Neural crest cell (in vitro differentiated cells): ENCODE measurements at places on chromosomes 1 and 21.

GRCh38 chr1:1181129-1181937, 7.7 kb downstream of the TTLL10 start:
- DNase-seq = no peak

- DNase-seq = no peak
These were observed 3.4 kb upstream of the KIFAP3 start for GRCh38 chr1:170077926-170078325.

DNA sequence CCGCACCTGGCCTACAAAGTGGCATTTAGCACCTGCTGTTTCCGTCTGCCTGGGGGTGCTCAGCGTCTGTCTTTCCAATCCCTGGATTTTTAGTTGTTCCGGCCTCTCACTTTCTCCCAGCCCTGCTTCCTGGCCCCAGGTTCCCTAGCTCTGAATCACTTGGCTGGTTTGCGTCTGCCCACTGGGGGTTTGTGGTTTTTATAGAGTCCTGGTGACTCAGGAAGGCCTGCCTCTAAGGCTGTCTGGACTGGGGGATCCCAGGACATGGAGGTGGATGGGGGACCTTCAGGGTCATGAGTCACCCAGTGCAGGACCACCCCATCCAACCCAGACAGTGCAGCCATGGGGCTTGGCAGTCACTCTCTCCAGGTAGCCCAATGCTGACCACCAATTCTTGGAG, 53.5 kb downstream of the MRPL37 start:
- DNase-seq = no peak

GRCh38 chr1:99820546-99820945, 29.6 kb upstream of the AGL start:
- no peak for DNase-seq

- DNase-seq = no peak
These were observed 153.4 kb downstream of the NRIP1 start for GRCh38 chr21:14911351-14911750.

- DNase-seq = no peak
These were observed 11.2 kb upstream of the ADAMTSL4 start for GRCh38 chr1:150537732-150538684.

- no peak for DNase-seq
These were observed 39.9 kb downstream of the PEX14 start for GRCh38 chr1:10514490-10515235.

GRCh38 chr1:116324411-116324810, 48.6 kb upstream of the ATP1A1 start:
- no peak for DNase-seq

- DNase-seq = no peak
These were observed 397.9 kb upstream of the TMPRSS15 start for GRCh38 chr21:18801468-18801867.

DNA sequence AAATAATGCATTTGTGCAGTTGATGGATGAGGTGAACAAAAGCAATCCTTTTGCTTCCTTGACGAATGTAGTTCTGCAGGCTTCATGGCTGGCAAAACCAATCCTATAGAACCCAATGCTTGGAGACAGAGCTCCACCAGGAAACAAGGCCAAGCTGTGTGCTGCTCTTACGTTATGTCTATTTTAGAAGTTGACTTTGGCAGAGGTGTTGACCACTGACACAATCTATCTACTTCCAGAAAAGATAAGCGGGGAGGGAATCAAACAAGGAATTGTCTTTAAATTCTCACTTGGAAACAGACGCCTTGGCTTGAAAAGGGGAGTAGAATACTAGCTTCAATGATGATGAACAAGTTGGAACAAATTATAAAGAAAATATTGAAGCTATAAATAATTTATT, 211.2 kb downstream of the SETD4 start:
- DNase-seq = no peak

DNA sequence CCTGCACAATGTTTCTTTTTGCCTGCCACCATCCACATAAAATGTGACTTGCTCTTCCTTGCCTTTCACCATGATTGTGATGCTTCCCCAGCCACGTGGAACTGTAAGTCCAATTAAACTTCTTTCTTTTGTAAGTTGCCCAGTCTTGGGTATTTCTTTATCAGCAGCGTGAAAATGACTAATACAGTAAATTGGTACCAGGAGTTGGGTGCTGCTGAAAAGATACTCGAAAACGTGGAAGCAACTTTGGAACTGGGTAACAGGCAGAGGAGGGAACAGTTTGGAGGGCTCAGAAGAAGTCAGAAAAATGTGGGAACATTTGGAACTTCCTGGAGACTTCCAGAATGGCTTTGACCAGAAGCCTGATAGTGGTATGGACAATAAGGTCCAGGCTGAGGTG, 425.3 kb downstream of the GPATCH2 start:
- DNase-seq = no peak

DNA sequence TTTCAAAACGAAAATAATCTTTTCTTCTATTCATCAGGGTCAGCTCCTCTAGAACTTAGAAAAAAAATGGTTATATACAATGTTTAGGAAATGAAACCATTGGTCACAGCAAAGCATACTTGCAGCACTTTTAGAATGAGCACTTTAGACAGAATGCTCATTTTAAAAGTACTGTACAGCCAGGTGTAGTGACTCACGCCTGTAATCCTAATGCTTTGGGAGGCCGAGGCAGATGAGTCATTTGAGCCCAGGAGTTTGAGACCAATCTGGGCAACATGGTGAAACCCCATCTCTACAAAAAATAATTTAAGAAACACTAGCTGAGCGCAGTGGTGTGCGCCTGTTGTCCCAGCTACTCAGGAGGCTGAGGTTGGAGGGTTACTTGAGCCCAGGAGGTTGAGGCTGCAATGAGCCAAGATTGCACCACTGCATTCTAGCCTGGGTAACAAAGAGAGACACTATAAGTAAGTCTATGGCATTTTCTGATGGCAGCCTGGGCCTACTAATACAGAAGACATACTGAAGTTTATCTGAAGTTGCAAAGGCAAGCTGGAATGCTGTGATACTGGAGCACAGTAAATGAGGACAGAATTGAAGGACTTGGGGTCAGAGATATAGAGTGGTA, 48.9 kb upstream of the ZNF326 start:
- DNase-seq = no peak

GRCh38 chr21:40516335-40516734, 330.6 kb downstream of the DSCAM start:
- DNase-seq = no peak

DNA sequence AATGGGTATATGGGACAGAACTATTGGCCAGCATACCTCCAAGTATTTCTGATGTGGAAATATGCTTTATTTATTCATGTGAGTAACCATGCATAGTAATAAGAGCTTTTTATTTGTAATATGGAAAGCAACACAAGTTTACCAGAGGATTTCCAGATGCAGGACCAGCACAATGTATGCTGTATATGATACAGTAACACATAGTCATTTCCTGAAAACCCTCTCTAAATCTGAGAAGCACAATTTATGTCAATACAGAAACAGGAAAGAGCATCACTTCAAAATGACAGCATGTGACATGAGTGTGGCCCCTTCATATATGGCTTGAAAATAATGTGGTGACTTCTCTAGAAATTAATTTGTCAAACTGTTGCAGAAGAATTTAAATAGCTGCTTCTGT, 1134.7 kb upstream of the ADGRL2 start:
- DNase-seq = no peak

DNA sequence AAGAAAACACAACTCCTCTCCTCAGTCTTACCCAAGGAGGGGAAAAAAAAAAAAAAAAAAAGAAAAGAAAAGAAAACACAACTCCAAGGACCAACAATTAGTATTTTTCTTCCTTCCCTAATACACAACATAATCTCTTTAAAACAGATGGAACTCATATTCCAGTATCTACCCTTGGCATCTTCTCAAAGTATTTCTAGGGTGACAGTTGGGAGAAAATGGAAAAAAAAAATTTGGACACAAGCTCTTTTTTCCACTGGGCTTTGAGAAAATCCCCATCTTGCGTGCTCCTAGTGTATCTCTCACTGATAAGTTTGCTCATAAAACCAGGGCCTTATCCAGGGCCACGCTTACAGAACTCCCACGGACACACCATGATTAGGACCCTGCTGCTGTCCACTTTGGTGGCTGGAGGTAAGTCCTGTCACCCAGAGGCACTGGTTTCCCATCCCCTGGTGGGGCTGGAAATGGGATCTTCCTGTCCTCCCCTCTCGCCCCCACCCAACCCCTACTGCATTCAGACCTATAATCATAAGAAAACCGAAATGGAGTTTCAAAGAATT, at the start of gene CELA2B:
Gene CELA2B (plus strand): TSS at position 353 of the 563 bp plus-strand sequence. CDS start 22 bp downstream, at position 375.
- DNase-seq = no peak

DNA sequence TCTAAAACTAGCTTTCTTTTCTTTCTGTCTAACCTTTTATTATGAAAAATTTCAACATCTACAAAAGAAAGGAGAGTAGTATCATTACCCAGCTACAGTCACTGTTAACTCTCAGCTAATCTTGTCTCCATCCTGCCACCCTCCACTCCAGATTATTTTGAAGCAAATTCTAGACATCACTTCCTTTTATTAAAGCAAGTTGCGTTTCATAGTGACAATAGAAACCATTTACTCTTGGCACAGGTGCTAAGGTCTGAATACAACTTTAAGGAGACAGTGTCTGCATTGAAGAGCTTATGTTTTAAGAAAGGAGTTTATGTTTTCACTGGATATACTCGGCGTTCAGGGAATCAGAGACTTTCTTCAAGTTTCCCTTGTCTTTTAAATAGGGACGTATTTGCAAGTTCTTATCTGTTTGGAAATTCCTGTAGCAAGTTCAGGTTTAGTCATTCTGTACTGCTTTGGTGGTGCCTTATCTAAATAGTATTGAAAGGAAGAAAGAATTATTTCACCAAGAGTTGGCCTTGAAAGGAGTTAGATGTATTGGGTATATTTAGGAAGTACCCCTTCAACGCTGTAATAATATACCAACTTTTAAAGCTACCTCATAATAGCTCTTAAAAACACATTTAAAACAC, 42.7 kb downstream of the ITSN1 start:
- DNase-seq = no peak

GRCh38 chr1:206050655-206051235, 2.2 kb upstream of the RHEX start:
- DNase-seq = no peak

GRCh38 chr1:33455539-33456501, 16.6 kb upstream of the ZSCAN20 start:
- no peak for DNase-seq

DNA sequence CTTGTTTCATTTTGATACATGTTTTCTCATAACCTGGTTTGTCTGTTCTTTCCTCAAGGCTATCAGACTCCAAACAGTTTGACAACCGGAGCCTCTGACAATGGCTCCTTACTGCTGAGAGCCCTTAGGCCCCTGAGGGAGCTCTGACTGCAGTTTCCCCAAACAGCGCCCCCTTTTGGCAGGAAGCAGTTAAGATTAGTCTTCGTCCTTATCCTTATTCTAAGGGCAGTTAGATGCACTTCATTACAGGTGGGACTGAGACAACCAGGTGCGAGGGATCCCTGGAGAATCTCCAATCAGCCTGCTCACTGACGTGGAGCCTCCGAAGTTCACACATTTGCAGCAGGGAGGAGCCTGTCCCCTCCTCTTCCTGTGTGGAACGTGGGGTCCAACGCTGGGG, 393.1 kb downstream of the BRINP3 start:
- DNase-seq = peak; percentile 7

DNA sequence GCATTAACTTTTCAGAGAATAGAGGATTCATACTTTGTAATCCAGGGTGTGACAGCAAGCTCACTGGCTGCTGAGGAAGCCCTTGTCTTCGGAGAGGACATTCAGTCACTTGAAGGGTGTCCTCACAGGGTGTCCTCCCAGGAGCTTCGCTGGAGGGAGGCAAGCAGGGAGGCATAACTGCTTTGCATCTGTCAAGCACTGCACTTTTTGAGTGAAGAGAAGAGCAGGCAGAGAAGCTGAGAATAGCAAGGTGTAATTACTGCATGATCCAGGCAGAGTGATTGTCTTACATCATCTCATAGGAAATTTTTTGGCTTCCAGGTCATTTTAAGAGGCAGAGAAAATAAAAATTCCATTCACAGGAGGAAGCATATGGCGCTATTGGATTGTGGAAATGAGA, 232.5 kb upstream of the ZP4 start:
- DNase-seq = no peak
